ENCODE measurements at places on chromosomes 5 and 9.

GRCh38 chr9:128409978-128410377, 10.7 kb upstream of the CERCAM start:
- peak; percentile 43 for DNase-seq

DNA sequence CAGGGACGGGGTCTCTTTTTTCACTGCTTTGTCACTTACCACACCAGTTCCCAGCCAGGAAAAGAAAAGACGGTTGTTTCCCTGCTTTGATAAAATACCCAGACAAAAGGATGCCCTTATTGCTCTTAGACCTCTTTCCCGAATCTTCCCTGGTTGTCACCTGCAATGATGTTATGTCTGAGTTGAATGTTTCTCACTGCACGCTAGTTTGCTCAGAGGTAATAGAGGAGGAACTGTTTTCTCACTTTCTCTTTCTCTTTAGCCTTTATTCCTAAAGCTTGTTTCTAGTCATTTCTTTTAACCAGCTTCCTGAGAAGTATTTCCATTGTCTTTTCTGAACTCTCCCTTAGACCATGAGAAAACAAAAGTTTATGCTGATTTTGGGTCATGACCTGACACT, 32.9 kb downstream of the ACER2 start:
- DNase-seq: no peak

DNA sequence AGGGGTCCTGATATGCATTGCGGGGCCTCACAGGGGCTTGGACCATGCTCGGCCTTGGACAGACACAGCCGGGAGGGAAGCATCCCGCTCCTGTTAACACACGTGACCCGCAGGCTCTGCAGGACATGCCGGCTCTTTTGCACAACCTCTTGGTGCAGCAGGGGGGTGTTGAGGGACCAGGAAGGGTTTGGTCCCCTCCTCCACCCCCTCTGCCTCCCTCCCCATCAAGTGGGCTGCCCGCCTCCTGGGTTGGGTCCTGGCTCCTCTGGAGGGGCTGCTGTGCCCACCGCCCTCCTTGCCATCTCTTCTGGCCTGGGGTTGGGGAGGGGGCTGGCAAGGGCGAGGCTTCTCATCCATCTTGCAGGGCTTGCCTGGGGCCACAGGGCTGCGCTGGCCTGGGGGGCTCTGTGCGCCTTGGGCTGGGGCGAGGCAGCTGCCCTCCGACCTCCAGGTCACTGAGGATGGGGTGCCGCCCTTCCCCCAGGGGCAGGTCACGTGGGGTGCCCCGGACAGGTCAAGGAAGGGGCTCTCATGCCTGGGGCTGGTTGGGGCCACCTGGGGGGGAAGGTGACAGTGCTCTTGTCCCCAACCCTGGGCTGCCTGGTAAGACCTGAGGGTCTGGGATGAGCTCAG, 16.8 kb upstream of the SLC9A3 start:
- no peak for DNase-seq

- DNase-seq: peak; percentile 12
These were observed 204.9 kb downstream of the CHSY3 start for GRCh38 chr5:130109152-130109551.

DNA sequence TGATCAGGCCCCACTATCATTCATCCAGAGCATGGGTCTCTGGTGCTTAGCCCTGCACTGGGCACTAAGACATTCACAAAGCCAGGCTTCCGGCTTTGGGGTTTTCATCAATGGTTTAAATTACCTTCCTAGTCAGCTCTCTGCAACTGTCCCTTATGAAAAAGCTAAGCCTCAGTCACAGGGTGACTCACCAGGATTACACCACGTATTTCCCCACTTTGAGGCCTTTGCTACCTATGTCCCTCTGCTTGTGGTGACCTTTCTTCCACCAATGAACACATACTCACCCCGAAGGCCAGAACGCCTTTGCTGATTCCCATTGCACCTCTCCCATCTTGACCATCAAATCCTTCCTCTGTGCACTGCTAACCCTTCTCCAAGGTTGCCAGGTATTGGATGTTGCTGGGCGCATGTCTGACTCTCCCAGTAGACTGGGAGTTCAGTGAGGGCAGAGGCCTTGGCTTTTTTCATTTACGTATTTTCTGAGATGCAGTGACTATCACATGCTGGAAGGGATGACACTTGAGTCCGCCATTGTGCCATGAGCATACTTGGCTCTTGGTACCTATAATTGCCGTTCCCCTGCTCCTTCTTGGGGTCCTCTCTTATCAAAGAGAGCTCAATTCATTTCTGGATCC, 58.7 kb upstream of the TNFSF8 start:
- no peak for DNase-seq

- no peak for DNase-seq
These were observed 30.7 kb downstream of the DNM1 start for GRCh38 chr9:128233817-128234406.

DNA sequence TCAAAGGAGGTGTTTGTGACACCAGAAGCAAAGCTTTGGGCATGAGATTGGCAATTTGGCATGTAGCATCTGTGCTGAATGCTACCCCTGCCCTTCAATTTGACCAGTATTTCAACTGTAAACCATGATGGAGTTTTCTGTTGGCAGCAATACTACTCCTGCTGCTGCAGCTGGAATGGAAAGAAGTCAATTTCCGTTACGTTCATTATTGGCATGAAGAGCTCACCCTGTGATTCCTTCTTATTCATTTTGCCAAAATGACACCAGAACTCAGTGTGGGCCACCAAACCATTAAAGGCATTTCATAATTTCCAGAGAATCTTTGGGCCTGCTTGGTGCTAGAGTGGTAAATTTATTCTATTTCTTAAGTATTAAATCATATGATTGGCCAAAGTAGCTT, 433.1 kb upstream of the DMAC1 start:
- peak; percentile 11 for DNase-seq

- DNase-seq: no peak
These were observed 73.6 kb downstream of the PSMB7 start for GRCh38 chr9:124341455-124342170.

GRCh38 chr9:127968042-127968441, 12.7 kb downstream of the EEIG1 start:
- DNase-seq: no peak

- DNase-seq: peak; percentile 16
These were observed 487.2 kb upstream of the KLF4 start for GRCh38 chr9:107976767-107977166.

GRCh38 chr5:174532455-174533453, 191.6 kb upstream of the MSX2 start:
- peak; percentile 82 for DNase-seq

- DNase-seq: no peak
These were observed 69.1 kb downstream of the CXXC5 start for GRCh38 chr5:139717221-139717620.

GRCh38 chr9:113887436-113887835, 11.3 kb downstream of the ZNF618 start:
- DNase-seq: no peak

DNA sequence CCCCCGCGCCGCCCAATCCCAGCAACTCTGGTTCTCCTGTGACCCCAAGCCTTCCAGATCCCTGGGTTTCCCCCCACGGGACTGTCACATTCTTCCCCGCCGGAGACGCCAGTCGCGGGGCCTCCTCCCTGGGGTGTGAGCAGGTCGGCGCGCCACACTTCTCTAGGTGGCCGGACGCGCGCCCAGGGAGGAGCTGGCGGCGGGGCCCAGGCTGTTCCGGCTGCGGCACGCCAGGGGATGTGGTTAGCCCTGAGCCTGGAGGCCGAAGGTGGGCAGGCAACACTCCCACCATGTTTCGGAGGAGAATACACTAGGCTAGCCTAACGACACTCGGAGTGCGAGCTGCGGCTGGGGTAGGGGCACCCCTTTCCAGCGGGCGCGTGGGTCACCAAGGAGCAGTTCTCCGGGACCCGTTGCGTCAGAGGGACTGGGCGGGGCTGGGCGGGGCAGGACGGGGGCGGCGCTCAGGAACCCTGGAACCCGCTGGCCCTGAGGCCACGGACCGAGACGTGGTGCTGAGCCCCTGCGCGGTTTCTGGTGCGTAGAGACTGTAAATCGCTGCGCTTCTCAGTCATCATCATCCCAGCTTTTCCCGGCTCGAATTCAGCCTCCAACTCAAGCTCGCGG, at the start of gene SLC27A6:
Gene SLC27A6, plus strand, starts transcription at position 478 of the 627 bp plus-strand sequence. CDS start 650 bp downstream, outside the sequence.
- DNase-seq: peak; percentile 38

GRCh38 chr5:138912093-138912492, 37.0 kb upstream of the LRRTM2 start:
- no peak for DNase-seq

GRCh38 chr9:134357631-134358025, 31.4 kb downstream of the RXRA start:
- DNase-seq: no peak

DNA sequence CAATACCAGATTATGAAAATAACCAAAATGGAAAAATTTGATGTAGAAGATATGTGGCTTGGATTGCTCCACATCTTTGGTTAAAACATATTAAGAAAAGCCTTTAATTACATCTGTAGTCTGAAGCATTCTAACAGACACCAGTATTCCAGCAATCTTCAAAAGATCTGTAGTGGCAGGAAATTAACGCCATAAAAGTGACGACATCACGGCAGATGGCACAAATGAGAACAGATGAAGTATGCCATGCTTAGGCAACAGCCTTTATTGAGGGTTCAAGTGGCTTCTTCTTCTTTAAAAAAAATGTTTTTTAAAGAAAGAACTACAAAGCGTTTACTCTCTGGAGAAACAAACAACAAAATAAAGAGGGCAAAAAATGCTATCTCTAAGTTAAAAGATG, 164.2 kb downstream of the MEF2C start:
- no peak for DNase-seq

- no peak for DNase-seq
These were observed 11.9 kb downstream of the GRIN1 start for GRCh38 chr9:137150617-137151457.

DNA sequence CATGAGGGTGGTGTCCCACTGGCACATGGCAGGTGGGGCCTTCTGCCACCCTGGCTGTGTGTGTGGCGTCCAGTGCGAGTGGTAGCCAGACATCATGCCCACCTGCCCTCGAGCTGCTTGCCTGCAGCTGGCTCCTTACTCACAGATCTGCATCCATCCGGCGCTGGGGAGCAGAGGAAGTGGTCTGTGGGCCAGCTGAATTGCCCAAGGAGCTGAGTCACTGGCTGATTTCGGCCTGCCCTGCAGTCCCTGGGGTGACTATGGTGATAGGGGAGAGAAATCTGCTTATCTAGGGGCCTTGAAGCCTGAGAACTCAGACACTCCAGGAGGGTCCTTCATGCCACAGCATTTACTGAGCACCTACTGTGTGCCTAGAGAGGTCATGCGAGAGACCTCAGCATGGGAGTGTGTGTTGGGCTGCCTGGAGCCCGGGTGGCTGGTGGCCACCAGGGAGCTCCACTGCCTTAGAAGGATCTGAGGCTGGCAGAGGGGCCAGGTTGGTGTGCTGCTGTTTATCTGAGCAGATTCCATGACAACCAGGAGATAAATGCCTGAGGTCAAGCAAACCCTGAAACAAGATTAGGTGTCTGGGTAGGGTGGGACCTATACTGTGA, 57.1 kb downstream of the SLC22A5 start:
- DNase-seq: no peak

- DNase-seq: no peak
These were observed 22.5 kb downstream of the PCSK5 start for GRCh38 chr9:75912951-75913350.

DNA sequence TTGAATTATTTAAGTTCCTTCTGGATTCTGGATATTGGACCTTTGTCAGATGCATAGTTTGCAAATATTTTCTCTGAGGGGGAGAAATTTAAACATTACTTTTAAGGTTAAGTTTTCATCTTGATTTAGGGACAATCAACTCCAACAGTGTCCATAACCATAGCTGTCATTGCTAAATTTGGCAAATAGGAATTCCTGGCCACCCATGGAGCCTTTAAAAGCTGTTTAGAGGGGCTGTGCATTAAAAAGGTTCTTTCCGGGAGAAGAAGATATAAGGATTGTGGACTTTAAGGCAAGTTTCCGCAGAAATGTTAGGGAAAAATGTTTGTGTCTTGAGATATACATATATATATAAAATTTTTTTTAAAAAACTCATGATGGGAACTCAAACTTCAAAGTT, 339.7 kb downstream of the ADAMTS6 start:
- no peak for DNase-seq

DNA sequence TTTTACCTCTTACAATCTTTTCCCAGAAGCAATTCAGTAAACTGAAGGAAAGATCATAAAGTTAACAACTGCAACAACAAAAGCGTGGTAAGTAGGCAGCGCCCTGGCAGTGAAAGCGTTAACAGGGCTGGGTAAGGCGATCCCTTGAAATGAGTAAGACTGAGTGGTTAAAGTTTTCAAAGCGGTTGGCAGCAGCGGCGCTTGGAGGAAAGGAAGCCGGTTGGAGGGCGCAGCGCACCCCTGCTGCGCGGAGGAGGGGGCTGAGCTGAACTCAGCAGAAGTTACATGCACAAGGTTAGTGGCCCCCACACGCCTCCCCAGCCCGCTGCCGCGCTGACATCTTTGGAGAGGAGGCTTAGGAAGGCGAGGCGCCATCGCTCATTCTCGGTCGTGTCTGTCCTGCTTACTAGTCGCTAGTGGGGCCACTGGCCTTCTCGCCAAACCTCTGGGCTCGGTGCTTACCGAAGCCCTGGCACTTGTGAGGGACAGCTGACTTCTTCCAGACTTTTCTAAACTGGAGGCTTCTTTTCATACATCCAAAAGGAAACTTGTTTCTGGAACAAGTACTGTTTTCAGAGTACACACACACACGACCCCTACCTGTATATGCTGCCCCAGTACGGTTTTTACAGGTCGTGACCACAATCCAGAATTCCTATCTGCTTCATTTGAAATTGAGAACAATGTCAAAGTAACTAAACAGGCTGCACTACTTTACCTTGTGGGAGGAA, at the start of gene SH3RF2:
Gene SH3RF2, plus strand, starts transcription at position 178 of the 731 bp plus-strand sequence. CDS start 1,351 bp downstream, outside the sequence.
- DNase-seq: peak; percentile 54

DNA sequence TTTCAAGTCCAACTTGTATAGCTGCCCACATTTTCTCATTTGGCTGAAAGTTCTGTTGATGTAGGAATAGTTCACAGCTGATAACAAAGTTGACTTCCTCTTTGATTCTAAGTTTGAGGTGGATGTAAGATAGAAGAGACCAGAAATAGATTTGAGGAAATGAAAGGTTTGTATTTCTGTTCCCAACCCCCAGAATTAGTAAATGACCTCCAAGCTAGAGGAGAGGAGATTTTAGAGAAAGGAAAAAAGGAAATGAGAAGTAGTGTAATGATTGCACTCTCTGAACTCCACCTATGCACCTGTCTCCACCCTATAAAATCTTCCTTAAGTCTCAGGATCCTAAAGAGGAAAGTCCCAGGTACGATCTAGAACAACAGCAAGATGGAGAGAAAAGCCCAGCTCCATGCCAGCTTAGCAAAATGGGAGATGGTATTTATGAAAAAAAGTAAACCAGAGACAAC, 130.4 kb upstream of the POC5 start:
- no peak for DNase-seq

Measured in muscle of back (tissue), 13 donors.